ENCODE measurements at places on chromosomes 13 and 19.

GRCh38 chr13:81639984-81640582 is 1299.2 kb upstream of the SPRY2 start:
- no peak for DNase-seq

DNA sequence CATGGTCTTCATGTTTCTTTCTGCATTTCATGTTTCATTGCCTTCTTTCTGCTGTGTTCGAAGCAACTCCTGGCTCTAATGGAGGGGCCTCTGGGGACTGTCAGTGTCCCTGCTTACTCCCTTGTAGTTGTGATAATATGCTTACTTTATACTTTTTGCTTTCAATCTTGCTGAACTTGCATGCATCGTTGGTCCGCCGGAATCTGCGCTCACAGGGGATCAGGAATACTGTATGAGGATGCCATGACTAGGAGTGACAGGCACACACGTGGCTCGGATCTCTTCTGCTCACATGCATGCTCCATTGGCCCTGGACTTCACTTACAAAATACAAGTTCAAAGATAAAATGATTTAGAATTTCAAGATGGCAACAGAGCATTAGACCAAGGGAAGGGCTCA is 108.8 kb downstream of the SIPA1L3 start:
- DNase-seq = no peak

DNA sequence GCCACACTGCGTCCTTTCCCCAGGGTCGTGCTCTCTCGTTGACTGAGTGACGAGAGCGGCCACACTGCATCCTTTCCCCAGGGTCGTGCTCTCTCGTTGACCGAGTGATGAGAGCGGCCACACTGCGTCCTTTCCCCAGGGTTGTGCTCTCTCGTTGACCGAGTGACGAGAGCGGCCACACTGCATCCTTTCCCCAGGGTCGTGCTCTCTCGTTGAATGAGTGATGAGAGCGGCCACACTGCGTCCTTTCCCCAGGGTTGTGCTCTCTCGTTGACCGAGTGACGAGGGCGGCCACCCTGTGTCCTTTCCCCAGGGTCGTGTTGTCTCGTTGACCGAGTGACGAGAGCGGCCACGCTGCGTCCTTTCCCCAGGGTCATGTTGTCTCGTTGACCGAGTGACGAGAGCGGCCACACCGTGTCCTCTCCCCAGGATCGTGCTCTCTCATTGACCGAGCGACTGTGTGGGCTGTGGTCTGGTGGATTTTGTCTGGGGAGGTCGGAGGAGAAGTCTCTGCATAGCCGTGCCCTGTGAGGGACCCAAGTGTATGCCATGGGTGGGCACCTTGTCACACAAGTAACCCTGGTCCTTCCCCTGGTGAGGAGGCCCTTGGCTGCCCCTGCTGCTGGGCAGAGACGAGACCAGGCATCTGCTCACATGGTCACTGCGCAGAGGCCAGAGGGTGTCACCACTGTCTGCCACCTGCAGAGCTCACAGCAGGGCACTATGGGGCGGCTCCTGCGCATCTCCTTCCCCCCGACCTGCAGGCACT is 107.7 kb downstream of the KDM4B start:
- no peak for DNase-seq

- DNase-seq = peak; percentile 94
These were observed 1.5 kb downstream of the GPC6 start for GRCh38 chr13:93227878-93228642.

GRCh38 chr19:51137792-51138425 is 4.2 kb upstream of the SIGLEC7 start:
- DNase-seq = no peak

GRCh38 chr13:50892210-50892944 is 17.2 kb upstream of the RNASEH2B start:
- no peak for DNase-seq

- no peak for DNase-seq
These were observed 14.8 kb upstream of the MATK start for GRCh38 chr19:3800996-3801395.

GRCh38 chr19:39237200-39238184 is 7.3 kb downstream of the IFNL3 start:
- DNase-seq = no peak

DNA sequence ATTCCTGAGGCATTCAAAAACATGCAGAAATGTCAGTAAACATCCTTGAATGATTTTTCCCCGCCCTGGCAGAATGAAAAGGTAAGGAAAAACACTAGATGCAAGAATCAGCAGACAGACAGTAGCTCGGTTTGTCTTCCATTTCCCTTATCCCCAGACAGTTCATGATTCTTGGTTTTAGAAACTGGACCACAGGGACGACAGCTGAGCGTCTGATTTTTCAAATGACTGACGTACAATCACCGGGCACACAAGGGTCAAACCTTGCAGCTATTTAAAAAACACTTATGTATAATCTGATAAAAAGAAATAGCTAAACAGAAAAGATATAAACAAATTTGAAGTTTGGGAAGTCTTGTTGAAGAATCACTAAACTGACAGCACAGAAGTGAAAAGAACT is 47.1 kb downstream of the DCLK1 start:
- DNase-seq = no peak

Measured in brain (organoid and tissue), 16 donors.